ENCODE measurements at places on chromosomes 2 and 18.

DNA sequence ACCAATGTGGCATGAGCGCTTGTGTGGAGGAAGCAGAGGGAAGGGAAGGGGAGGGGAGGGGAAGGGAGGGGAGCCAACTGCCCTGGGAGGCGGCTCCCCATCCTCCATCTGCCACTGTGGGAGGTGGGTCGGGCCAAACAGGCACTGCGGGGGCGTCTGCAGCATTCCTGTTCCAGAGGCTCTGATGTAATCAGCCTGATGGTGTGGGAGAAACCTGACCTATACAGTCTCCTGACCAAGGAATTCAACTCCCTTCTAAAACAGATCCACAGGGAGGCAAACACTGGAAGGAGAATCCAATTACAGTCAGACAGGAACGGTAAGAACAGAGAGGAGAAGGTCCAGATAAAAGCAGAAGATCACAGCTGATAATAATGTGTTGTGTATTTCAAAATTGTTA, 88.8 kb downstream of the CD8B2 start:
- DNase-seq = no peak

DNA sequence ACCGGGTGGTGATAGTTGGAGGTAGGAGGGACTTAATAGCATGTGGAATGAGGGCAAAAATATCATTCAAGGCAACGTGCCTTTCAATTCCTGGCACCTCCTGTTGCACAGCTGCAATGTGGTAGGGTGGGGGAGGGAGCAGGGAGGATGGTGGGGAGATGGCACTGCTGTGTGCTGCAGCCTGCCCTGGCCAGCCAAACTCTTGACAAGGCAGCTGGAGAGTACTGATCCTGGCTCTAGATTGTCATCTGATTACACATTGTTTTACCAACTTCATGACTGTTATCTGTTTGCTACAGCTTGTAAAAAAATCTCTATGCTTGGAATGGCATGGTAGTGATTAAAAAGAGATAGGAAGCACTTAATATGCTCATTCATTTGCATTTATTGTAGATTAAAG, 47.7 kb downstream of the PLCL1 start:
- DNase-seq = no peak

DNA sequence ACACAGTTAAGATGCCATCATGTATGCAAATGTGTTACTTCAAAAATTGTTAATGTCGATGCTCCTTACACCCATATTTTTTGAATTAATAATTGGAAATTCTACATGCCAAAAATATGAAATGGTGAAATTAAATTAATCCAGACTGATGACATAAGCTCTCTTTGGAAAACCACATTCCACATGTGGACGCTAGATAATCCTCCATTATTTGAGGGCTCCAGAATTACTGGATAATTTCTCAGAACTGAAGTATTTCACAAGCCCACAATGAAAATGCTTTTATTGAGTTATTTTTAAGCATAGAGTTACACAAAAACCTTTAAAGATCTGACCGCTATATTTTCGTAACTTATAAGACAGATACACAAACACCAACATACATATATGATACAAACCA, 47.8 kb downstream of the FARSB start:
- DNase-seq = no peak

DNA sequence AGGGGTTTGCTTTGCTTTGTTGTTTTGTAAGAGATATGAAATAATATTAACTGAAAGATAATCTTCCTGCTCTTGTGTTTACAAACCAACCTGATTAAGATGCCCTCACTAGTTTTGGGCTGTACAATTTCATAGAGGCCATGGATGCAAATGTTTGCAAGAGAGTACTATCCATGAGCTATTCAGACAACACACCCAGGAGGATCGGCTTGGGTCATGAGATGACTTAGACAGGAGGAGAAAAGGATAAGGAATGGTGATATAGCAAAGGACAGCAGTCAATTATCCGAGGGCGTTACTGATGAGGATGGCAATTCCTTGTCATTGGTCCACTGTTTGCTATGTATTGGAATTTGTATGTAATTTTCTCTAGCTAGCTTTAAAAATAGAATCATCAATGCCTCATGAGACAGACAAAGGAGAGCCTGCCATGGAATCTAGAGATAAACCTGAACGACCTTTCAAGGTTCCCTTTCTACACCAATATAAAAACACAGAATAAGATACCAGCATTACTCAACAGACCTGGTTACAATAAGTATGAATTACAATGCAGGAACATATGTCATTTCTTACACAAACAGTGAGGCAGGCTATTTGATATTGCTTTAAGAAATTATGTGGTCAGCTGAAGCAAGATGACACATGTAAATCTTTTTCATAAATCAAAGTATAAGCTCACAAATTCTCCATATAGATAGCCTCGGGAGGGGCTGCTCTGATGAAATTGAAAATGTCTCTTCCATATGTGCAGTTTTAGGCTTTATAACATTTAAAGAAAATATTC, 54.4 kb upstream of the SOS1 start:
- DNase-seq = no peak

- DNase-seq = no peak
These were observed 2.4 kb downstream of the RTKN start for GRCh38 chr2:74439373-74439772.

DNA sequence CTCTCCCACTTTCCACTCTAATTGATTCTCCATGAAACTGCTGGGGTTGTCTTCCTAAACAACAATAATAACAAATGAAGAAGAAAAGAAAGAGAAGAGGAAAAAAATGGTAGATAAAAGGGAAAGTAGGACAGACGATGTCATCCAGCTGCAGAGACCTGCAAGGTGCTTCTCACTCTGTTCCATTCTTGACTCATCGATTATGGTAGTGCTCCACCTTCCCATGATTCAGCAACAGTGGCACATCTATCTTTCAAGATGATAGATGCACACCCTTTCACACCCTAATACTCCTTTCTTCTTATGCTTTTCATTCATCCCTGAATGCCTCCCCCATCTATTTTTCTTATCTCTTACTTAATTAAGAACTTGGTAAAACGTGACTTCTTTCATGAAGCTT, 610.2 kb downstream of the NR4A2 start:
- DNase-seq = no peak

DNA sequence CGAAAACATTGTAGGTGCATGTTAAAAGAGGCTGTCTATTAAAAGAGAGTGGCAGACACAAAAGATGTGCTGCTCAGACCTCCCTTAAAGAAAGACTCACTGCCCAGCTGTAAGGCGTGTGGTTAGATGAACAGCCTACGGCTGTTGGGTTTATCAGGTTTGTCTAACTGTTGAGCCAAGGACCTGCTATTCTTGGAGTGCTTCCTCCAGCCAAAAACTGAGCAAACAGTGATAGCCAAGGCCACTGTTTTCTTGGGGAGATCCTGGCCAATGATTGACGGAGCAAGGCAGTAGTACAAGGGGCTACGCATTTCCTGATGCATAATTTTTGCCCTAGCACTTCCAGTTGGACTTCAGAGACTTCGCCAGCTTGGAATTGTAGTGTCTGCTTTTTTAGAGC, 1.4 kb upstream of the RAB3GAP1 start:
- no peak for DNase-seq

DNA sequence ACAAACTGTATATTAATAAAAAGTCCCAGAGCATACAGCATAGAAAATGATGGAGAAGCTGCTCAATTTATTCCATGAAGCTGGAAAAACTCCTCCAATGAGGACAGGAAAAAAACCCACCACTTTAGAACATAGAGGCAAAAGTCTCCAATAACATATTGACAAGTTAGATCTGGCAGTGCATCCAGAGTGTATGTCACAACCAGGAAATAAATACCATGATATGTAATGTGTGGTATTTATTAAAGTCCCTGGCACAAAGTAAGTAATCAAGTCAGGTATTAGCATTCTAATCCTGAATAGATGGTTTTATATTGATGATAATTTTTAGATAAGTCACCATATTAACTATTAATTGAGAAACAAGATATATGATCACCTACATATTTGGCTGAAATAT, 427.3 kb upstream of the HS6ST1 start:
- DNase-seq = no peak

DNA sequence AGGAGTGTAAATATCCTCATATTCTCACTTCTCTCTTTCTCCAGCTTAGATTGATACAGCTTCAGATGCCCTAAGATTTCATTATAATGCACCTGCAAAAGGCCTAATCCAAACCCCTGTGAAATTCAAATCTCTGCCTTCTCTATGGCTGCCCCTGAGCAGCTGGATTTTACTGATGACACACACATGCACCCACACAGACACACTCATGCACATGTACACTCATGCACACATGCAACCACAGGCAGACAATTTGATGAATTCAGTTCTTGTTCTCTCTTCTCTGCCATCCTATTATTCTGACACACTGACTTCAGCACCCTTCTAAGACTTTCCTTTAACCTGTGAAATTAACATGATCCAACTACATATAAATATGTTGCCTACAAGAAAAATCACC, 563.2 kb downstream of the RNF144A start:
- DNase-seq = no peak

Measured in activated gamma-delta T cell treated with anti-CD3 and anti-CD28 coated beads, Interleukin-2, amount 50 U/mL, for 16 hours (primary cell).